ENCODE measurements at places on chromosomes 5 and 9.

DNA sequence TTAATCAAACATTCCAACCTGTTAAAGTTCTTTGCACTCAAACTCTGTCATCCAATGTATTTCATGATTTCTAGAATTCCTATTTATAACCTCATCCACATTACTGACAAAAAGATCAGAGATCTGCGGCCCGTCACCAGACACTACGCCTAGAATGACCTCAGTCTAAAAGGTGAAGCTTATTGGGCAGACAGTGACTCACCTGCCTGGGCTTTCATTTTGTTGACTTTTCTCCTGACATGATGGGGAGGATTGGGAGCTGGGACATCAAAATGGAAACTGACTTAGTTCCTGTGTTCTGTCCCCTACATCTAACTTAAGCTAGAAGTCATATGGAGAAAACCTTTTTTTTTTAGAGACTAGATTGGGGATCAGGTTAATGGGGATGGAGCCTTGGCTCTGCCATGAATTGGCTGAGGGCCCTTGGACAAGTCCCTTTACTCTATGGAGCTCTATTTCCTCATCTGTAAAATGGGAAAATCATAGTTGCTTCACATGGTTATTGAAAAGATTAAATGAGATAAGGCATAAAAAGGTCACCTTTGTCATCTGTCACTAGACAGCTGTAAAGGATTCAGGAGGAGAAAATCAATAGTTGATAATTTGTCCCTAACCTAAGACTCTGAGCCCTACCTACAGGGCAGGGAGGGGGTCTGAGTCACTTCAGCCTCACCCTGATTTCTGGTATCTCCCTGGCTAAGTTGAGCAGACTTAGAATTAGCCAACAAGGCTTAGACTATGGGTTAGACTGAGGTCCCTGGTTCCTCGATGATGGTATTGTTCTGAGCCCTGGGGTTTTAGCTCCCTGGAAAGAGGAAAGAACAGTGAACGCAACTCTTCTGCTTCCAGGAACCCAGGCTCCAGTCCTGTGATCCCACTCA, 224.8 kb upstream of the TBC1D2 start:
- no peak for DNase-seq

- no peak for DNase-seq
Measured at GRCh38 chr9:94993160-94993820, 266.8 kb downstream of the AOPEP start.

- DNase-seq, result no peak
Measured at GRCh38 chr9:134932606-134933005, 14.9 kb upstream of the FCN1 start.

- no peak for DNase-seq
Measured at GRCh38 chr9:8365029-8365428, 565.5 kb upstream of the DMAC1 start.

DNA sequence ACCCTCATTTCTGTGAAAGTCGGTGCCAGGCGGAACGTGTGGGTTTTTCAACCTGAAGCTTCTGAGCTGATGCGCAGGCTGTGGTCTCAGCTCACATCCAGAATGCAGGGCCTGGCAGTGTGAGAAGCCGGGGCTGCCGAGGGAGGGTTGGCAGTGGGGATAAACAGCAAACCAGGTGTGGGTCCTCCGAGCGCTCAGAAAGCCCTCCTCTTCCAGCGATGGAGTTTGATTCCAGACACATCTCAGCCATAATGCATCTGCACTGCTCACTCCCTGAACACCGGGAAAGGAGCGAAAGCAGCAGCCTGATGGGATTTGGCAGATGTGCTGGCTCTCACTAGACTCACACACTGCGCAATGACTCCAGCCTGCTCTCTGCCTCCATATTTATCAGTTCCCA, 280.1 kb downstream of the HSPA4 start:
- DNase-seq, result no peak

- no peak for DNase-seq
Measured at GRCh38 chr5:37799865-37800421, 39.9 kb downstream of the GDNF start.

DNA sequence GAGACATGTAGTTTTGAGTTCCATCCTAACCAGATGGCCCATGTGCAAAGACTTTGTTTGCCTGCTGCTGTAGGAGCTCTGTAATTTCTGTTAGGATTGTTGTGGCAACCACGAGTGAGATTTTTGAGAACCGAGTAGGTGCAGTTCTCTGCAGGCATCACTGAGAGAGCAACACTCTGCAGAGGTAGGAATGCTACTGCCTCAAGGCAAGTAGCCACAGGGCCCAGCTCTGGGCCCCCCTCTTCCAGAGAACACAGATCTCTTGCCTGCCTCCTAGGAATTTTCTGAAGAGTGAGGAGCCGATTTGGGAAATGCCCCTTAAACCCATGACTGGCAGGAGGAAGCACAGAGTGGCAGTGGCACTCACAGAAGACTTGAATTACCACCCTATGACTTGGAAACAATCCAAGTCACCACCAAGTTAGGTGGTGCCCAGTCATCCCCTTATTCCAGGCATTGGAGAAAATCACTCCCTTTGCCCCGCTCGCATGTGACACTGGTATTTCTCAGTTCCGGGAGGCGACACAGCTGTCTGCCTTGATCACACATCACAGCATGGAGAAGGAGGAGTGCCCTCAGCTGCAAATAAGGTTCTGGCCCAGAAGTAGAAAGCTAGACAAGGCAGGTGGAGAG, 52.5 kb upstream of the SLC2A8 start:
- DNase-seq, result no peak

DNA sequence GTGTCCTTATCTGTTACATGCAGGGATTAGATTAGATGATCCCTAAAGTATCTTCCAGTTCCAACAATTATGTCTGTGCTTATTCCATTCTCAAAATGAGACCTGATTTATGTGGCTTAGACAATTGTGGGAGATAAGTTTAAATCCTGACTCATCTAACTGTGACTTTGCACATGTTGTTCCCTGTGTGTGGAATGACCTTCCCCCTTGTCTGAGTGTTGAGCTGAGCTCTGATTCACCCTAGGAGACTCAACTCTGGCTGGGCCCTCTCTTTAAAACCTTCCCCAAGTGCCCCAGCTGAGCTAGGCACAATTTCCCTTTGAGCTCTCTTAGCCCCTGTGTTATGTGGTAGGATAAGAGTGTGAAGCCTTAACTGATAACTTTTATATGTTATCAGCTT, 118.9 kb upstream of the ELL2 start:
- DNase-seq, result no peak

GRCh38 chr9:135815830-135816650, 91.3 kb downstream of the CAMSAP1 start:
- no peak for DNase-seq

- no peak for DNase-seq
Measured at GRCh38 chr5:107806705-107807104, 136.0 kb upstream of the EFNA5 start.

Measured in stimulated activated CD4-positive, alpha-beta T cell treated with anti-CD3 and anti-CD28 coated beads, Interleukin-12 subunit alpha, Interleukin-12 subunit beta, amount 100 ng/mL, for 48 hours (primary cell).